ENCODE measurements at places on chromosomes 13 and 19. TPM values are rescaled to one million over a fixed set of nuclear protein-coding genes. Genes with fewer than 3 reads are reported as not detected.

The MEIOSIN gene
- 0.06 TPM for total RNA-seq

The ATCAY gene
- total RNA-seq: 0.72 TPM

The LAMP1 gene
- 169 TPM for total RNA-seq

DNA sequence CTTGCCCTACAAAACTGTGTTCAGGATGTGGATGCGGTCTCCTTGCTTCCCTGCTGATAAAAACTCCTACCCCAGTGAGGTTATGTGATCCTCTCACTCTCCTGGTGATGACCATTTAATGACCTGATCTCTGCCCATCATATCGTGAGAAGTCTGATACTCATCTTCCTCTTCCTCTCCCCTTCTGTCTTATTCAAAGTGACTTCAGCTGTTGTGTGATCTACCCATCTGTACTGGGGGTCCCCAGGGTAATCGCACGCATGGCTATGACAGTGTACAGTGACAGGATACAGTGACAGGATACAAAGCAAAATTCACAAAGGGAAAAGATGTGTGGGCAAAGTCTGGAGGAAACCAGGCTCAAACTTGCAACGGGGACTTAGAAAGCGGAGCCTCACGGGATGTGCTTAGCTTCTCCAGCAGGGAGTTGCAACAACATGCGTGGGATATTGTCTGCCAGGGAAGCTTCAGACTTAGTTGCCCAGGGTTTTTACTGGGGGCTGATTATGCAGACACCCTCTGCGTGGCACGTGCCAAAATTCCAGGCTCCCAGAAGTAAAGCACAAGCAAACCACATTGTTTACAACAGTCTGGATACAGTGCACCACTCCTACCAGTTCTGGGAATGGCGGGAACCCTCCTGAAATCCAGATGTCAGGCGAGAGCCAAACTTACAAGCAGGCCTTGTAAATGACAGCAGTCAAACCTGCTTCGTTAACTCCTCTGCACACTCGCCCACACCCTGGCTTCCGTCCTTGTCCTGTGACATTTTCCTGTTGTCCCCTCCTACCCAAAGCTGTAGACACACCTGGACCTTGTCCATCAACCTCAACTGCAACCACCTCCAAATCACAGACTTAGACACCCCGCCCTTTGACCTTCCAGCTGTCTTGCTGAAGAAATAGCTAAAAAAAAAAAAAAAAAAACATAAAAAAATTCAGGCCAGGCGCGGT, 18.0 kb upstream of the GARRE1 start:
- no peak for DNase-seq
- H3K4me1 ChIP-seq: peaks cover 21% of the 10 kb centered on the region
- no peaks in the 10 kb centered on the region for H3K36me3 ChIP-seq

DNA sequence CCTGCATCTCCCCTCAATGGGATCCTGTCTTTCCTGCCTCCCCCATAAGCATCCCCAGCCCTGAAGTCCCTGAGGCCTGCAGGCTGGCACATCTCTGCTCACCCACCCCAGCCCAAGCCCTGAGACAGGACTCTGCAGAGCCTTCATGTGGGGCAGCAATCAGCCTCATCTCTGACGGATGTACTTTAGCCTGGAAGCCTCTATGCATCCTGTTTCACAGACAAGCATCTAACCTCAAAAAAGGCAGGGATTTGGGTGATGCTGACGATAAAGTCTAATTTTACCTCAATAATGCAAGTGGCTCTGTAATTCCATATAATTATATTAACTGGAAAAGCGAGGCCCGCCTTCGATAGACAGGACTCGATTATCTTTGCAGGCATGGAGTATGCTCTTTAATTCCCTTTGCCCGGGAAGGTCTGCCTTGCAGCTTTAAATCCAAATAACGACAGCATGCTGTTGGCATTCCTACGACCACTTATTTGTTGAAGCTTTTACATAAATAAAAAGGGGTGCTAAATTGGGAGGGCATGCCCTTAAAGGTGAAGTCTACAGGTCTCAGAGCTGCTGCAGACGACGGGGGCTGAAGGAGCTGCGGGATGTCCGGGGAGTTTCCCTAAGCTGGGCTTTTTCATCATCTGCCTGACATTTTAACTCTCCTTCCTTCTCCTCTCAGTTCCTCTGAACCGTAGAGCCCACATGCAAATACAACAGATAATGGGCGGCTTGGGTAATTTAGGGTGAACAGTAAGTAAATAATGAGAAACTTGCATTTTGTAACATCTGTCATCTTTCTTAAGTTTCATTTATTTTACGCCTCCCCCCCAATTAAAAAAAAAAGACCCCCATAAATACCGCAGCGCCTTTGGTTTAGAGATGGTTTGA, 211.5 kb downstream of the URI1 start:
- no peak overlapping the region for H3K4me3 ChIP-seq
- no peaks in the 10 kb centered on the region for H3K4me1 ChIP-seq
- DNase-seq: no peak
- no peak overlapping the region for H3K27ac ChIP-seq
- H3K27me3 ChIP-seq: no peaks in the 10 kb centered on the region

DNA sequence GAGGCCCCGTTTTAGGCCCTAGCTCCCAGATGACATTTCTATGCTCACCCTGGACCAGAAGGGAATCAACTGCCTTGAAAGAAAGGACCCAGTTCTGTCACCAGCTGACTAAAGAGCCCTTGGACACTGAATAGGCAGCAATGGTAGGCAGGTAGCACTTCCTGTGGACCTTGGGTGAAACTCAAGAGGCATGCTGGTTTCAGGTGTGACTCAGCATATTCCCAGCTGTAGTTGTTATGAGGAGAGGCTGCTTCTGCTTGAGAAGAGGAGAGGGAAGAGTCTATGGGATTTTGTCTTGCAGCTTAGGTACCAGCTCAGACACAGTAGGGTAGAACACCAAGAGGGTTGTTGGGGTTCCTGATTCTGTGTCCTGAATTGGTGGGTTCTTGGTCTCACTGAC, 37.9 kb upstream of the HTR2A start:
- no peaks in the 10 kb centered on the region for H3K36me3 ChIP-seq
- no peak for DNase-seq
- H3K27ac ChIP-seq: no peak overlapping the region
- no peak overlapping the region for H3K4me3 ChIP-seq

The DNAAF3 gene
- total RNA-seq: 5.8 TPM

GRCh38 chr13:19068691-19069090, 112.9 kb downstream of the TUBA3C start:
- no peaks in the 10 kb centered on the region for H3K4me1 ChIP-seq
- no peak overlapping the region for H3K27ac ChIP-seq
- H3K27me3 ChIP-seq: no peaks in the 10 kb centered on the region
- no peak overlapping the region for H3K4me3 ChIP-seq
- DNase-seq: no peak
- H3K36me3 ChIP-seq: no peaks in the 10 kb centered on the region

- no peaks in the 10 kb centered on the region for H3K36me3 ChIP-seq
- no peak overlapping the region for H3K27ac ChIP-seq
- no peaks in the 10 kb centered on the region for H3K4me1 ChIP-seq
- DNase-seq: no peak
Measured at GRCh38 chr13:34290661-34291060, 472.7 kb downstream of the RFC3 start.

The CYP4F3 gene
- not detected for total RNA-seq

GRCh38 chr13:28718196-28718542, 601 bp downstream of the SLC46A3 start:
- peak overlapping the region; percentile 86 for H3K27ac ChIP-seq
- no peak overlapping the region for H3K4me3 ChIP-seq
- H3K36me3 ChIP-seq: no peaks in the 10 kb centered on the region

DNA sequence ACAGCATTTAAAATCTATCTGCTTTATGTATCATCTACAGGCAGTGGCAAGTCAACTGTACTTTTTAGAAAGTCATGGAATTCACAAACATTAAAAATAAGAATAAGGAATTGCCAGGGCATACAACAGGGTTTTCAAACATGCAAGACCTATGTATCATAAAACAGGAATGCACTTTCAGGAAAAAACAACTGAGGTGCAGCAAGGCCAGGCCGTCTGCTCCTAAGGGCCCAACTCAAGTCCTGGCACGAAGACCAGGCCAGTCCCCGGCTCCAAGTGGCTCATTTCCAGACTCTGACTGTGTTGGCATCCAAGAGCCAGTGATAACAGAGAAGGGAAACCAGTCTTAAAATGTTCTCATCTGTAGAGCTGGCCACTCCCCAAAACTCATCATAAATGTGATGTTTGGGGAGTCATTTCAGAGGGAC, 7.1 kb downstream of the RFX2 start:
- H3K27ac ChIP-seq: peak overlapping the region; percentile 82
- no peak overlapping the region for H3K4me3 ChIP-seq

- peak; percentile 93 for DNase-seq
- H3K4me3 ChIP-seq: peak overlapping the region; percentile 99
- no peaks in the 10 kb centered on the region for H3K36me3 ChIP-seq
- peak overlapping the region; percentile 99 for H3K27ac ChIP-seq
Measured at GRCh38 chr19:46859637-46860124, 1.1 kb upstream of the ARHGAP35 start.

The ZNF497 gene
- 1.3 TPM for total RNA-seq

DNA sequence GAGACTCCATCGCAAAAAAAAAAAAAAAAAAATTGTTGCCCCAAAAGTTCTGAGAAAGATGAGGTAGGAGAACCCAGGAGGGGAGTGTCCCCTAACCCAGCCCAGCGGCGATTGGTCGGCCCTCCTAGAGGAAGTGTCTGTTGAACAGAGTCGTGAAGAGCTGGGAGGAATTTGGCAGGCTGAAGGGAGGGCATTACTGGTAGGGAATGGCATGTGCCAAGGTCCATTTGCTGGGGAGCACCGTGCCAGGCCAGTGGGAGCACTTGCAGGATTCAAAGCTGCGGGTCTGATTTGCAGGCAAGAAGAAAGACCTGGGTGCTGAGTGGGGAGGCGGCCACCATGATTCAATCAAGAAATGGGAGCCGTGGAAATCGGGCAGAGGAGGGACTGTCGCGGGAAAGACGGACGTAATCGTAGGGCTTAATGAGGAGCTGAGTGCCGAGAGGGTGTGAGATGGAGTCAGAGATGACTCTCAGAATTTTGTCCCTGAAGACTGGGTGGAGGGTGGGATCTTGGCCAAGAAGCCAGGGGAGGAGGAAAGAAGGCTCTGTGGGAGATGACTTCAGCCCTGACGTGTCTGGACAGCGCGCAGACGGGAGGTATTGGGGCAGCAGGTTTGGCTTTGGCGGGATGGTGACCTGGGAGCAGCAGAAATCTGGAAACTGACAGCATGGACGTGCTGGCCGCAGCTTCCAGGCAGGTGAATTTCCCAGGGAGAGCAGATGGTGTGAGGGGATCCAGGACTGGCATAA, 15.4 kb downstream of the CERS4 start:
- H3K27ac ChIP-seq: no peak overlapping the region
- no peaks in the 10 kb centered on the region for H3K27me3 ChIP-seq
- no peaks in the 10 kb centered on the region for H3K36me3 ChIP-seq
- no peak for DNase-seq
- no peaks in the 10 kb centered on the region for H3K4me1 ChIP-seq
- H3K4me3 ChIP-seq: no peak overlapping the region

The IFNL1 gene
- not detected for total RNA-seq

The NALCN gene
- total RNA-seq: 1.8 TPM

DNA sequence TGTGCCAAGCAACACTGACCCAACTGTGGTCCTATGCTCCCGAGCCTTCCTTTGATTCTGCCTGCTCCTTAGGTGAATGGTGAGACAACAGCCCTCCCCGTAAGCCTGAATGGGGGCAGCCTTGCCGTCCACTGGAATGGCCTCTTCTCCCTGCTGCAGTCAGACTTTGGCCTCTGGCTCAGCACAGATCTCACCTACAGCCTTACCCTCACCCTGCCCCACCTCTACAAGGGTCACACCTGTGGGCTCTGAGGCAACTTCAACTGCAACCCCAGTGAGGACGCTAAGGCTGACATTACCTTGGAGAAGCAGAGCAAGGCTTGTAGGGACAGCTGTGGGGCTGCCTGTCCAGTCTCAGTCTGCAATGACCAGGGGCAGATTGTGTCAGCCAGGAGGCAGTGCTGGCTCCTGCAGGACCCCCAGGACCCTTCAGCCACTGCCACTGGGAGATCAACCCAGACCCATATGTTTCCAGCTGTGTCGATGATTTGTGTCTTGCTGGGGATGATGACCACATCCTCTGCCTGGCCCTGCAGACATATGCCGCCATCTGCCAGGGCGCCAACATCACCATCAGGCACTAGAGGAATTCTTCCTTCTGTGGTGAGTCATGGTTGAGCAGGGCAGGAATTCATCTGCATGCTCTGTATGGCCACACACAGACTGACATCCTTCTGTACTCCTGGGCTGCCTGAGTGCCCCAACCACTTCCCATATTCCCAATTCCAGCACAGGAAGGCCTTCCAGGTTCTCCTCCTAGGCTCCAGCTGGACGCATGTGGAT, 27.3 kb upstream of the FXYD3 start:
- no peak overlapping the region for H3K27ac ChIP-seq
- DNase-seq: no peak
- no peaks in the 10 kb centered on the region for H3K36me3 ChIP-seq
- H3K4me1 ChIP-seq: no peaks in the 10 kb centered on the region

The KASH5 gene
- total RNA-seq: 0.97 TPM

GRCh38 chr13:50826035-50826434, 17.5 kb downstream of the DLEU7 start:
- H3K27ac ChIP-seq: no peak overlapping the region
- H3K27me3 ChIP-seq: no peaks in the 10 kb centered on the region
- H3K36me3 ChIP-seq: no peaks in the 10 kb centered on the region
- no peaks in the 10 kb centered on the region for H3K4me1 ChIP-seq
- DNase-seq: no peak

- no peaks in the 10 kb centered on the region for H3K4me1 ChIP-seq
- H3K4me3 ChIP-seq: no peak within 1 kb of the TSS
- no peaks in the 10 kb centered on the region for H3K36me3 ChIP-seq
- no peak within 1 kb of the TSS for H3K27ac ChIP-seq
- no peak for DNase-seq
Measured at GRCh38 chr19:51019544-51019925, at the start of gene KLK10. TSS of gene KLK10 (minus strand) at chr19:51019709. CDS start at chr19:51019130, 579 bp downstream.

DNA sequence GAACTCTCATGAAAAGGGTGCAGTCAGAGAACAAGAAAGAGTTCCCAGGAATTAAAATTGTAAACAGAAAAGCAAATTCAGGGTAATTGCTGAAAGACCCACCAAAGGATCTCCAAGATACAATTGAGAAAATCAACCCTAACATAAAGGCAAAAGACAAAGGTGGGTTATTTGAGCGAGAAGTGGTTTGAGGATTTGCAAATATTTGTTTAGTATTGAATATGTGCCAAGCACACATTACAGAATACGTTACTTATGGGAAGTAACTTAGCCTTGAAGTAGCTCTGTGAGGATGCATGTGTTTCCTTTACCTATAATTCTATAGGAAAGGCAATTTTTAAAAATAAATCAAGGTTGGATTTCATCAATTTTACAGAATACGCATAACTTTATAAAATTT, 10.0 kb upstream of the CEACAM21 start:
- no peak overlapping the region for H3K27ac ChIP-seq
- peaks cover 60% of the 10 kb centered on the region for H3K27me3 ChIP-seq
- no peak for DNase-seq
- H3K36me3 ChIP-seq: no peaks in the 10 kb centered on the region

GRCh38 chr13:48493066-48493765, 39.7 kb downstream of the RCBTB2 start:
- peak overlapping the region; percentile 80 for H3K27ac ChIP-seq
- peaks cover 12% of the 10 kb centered on the region for H3K4me1 ChIP-seq

The KLK14 gene
- not detected for total RNA-seq

- DNase-seq: no peak
- no peaks in the 10 kb centered on the region for H3K36me3 ChIP-seq
- no peaks in the 10 kb centered on the region for H3K4me1 ChIP-seq
Measured at GRCh38 chr13:113408562-113408961, 44.6 kb upstream of the GRTP1 start.

The APBA3 gene
- 35.6 TPM for total RNA-seq

The RFXAP gene
- total RNA-seq: 1.3 TPM
